ENCODE measurements at places on chromosomes 3 and 15. TPM values are rescaled to one million over a fixed set of nuclear protein-coding genes. Genes with fewer than 3 reads are reported as not detected.

Gene SH2D7
- polyA plus RNA-seq = not detected

GRCh38 chr3:32309654-32310242 lies 71.3 kb downstream of the CMTM8 start:
- DNase-seq = no peak

GRCh38 chr15:63362885-63363284 lies 18.8 kb downstream of the CA12 start:
- DNase-seq = no peak

DNA sequence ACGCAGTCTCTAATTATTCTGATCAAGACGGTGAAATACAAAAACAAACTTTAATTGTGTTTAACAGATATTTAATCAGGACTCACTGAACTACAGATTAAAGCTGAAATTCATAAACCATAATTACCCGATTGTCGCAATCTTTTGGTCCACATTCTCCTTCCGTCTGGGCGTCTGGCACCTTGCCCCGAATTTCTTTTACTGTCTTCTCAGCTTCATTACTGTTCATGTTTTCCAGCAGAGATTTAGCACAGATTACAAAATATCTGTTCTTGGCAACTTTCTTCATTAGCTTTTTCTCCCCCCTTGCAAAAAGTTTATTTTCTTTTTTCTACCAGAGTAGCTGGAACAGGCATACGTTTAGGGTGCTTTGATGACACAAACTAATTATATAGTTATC lies 271.4 kb downstream of the TIGIT start:
- DNase-seq = no peak

DNA sequence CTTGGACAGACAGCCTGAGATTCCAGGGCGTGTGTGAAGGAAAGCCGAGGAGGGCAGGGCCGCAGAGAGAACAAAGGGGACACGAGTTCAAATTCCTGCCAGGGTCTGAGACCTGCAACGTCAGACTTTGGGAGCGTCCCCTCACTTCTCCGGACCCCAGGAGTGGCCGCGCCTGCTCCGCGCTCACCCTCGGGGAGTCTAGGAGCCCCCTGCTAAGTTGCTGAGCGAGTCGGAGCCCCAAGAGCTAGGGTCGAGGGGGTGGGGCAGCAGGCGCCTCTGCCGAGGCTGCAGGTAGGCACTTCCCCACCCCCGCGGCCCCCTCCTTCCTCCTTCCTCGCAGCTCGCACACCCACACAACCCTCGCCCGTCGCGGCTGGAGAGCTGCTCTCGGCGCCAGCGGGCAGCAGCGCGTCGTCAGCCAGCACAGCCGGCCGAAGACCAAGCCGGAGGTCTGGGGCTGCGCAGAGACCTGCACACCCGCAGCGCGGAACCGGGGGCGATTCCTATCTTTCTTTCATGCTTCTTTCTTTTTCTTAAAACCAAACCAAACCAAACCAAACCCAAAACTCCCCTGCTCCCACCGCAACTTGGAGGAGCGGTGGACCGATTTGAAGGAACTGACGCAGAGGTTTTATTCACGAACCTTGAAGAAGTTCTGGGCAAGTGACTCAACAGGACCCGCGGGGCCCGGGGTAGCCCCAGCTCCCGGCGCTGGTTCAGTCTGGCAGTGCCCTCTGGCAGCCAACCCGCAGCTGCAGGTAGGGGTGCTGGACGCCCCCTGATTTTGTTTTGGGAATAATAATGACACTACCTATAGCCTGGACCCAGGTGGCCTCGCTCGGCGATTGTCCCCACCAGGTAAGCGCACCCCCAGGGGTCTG lies at the start of gene ANKRD34C:
ANKRD34C (plus strand) TSS at position 352 of the 881 bp plus-strand sequence. CDS start 10,563 bp downstream, outside the sequence.
- no peak for DNase-seq

- no peak for DNase-seq
Measured at GRCh38 chr15:39907216-39907615, 12.8 kb downstream of the GPR176 start.

- DNase-seq = no peak
Measured at GRCh38 chr3:60056404-60056803, 1006.6 kb upstream of the CFAP20DC start.

All from fibroblast of lung (primary cell).